ENCODE measurements at places on chromosomes 2 and 18.
A peak's percentile ranks its signal among the peaks of the same experiment; 100 is the strongest.

GRCh38 chr2:7904319-7904718 lies 777.5 kb upstream of the ID2 start:
- no peak for DNase-seq

DNA sequence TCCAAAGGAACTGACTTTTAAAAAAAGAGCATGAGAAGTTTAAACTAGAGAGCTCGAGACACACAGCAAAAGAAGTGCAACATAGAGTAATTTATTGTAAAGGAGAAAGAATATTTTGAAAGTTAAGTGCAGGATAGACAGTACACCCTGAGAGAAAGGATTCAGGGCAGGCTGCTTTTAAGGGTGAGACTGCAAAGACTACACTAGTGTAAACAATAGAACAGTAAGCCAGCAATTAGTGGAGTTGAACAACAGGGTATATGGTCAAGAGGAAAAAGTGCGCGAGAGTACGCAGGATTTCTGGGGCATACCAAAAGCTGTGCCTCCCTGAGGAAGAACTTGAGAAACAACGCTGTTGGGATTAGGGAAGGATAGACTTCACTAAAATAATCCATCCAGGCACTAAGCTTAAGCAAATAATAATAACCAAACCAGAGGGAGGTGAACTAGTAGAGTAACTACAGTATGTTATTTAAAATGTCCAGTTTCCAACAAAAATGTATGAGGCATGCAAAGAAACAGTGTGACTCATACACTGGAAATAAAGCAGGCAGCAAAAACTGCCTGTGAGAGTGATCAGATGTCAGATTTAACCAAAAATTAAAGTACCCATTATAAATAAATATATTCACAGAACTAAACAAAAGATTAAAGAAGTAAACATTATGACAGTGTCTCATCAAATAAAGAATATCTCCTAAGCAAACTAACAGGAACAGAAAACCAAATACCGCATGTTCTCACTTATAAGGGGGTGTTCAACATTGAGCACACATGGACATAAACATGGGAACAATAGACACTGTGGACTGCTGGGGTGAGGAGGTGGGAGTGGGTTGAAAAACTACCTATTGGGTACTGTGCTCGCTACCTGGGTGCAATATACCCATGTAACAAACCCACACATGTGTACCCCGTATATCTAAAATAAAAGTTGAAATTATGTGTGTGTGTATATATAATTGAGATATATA lies 40.5 kb upstream of the EMILIN2 start:
- DNase-seq, result no peak

GRCh38 chr2:11827547-11827946 lies 81.1 kb downstream of the LPIN1 start:
- no peak for DNase-seq

- no peak for DNase-seq
Observed at GRCh38 chr18:62017618-62018017, 124.8 kb upstream of the RNF152 start.

GRCh38 chr18:10563886-10564285 lies 38.1 kb downstream of the NAPG start:
- DNase-seq, result no peak

DNA sequence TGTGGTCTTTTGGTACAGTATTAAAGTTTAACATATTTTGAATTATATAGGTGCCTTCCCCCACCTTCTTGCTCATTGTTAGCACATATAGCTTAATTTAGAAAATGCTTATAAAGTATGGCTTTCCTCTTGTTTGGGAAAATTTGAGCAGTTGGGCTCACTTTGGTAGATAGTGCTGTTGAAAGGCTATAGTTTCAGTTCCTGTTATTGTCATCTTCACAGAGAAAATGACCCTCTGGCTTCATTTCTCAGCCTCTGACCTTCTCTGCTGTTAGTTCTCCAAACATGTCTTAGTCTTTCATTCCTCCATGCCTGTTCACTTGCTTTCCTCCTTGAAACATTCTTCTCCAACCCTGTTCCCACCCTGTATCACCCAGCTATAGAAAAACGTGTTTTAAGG lies 200.6 kb downstream of the WDR7 start:
- no peak for DNase-seq

GRCh38 chr2:201572846-201573508 lies 70.3 kb downstream of the TMEM237 start:
- no peak for DNase-seq

DNA sequence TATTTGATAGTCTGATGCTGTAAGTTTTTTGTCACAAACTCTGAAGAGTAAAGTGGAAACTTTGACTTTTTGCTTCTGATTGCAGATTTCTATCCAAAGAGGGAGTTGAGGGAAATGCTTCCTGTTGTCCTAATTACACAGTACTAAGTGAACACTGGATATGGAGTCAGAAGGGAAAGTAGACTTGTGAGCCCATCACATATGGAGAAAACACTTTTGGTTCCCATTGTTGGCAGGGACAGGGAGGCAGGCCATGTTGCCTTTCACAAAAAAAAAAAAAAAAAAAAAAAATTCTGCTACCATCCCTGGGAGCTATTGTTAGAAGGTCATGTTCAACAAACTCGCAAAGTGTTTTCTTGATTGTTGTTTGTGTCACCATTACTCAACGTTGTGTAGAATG lies 144.3 kb downstream of the RPIA start:
- no peak for DNase-seq

DNA sequence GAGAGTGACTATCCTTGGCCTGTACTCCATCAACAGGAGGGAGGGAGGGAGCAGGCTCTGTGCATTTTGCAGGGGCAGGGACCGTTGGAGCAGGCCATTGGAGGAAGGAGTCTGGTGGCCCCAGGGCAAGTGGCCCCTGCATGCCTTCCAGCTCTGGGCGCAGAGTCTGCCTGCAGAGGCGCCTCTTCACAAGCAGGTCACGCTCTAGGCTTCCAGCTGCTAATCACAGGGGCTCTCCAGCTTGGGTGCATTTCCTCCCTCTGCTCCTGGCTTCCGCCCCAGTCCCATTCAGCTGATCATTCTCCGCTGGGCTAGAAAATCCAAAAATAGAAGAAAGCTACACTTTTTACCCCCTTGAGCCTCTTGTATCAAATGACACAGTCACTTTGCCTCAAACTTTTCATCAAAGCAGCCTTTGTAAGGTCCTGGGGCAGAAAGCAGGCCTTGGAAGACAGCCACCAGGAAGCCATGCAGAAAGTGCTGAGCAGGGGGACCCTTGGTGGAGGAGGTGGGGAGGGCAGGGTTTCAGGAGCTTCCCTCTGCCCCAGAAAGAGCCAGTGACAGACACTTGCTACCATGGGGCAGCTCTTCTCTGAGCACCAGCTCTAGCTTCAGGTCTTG lies 11.3 kb downstream of the TMEM247 start:
- no peak for DNase-seq

GRCh38 chr2:52083214-52083613 lies 1051.3 kb upstream of the NRXN1 start:
- peak; percentile 58 for DNase-seq

- DNase-seq, result no peak
Observed at GRCh38 chr2:163453920-163454319, 281.9 kb downstream of the FIGN start.

GRCh38 chr18:59228351-59228750 lies 8.4 kb downstream of the GRP start:
- DNase-seq, result no peak

GRCh38 chr18:23260926-23261590 lies 125.8 kb downstream of the CABLES1 start:
- DNase-seq, result no peak

GRCh38 chr2:109180786-109181185 lies 51.8 kb downstream of the SH3RF3 start:
- DNase-seq, result no peak

DNA sequence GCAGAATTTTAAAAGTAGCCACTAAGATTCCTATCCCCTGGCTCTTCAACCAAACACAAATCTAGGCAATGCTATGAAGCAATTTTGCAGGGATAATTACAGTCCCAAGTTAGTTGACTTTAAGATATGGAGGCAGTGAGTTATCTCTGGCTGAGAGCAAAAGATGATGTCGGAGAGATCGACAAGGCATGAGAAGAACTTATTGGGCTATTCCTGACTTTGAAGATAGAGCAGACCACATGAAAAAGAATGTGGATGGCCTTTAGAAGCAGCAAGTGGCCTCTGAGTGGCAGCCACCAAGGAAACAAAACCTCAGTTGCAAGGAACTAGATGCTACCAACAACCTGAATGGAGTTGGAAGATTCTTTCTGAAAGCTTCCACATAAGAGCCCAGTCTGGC lies 58.2 kb upstream of the PPM1B start:
- no peak for DNase-seq

DNA sequence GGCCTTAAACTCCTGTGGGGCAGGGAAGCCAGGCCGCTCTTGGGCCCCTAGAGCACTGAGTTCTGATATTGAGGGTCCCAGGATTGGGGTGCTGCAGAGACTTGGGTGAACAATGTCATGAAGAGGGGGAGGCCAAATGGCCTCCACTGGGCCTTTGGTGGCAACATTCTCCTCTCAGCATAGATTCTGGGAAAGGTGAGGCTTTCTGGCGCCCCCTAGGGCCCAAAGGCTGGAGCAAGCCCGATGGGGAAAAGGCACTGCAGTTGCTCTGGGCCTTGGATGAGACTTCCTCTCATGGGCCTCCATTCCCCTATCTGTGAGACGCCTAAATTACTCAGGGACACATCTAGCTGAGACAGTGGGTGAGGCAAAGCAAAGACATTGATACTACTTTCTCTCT lies 84.8 kb downstream of the ACAA2 start:
- no peak for DNase-seq

DNA sequence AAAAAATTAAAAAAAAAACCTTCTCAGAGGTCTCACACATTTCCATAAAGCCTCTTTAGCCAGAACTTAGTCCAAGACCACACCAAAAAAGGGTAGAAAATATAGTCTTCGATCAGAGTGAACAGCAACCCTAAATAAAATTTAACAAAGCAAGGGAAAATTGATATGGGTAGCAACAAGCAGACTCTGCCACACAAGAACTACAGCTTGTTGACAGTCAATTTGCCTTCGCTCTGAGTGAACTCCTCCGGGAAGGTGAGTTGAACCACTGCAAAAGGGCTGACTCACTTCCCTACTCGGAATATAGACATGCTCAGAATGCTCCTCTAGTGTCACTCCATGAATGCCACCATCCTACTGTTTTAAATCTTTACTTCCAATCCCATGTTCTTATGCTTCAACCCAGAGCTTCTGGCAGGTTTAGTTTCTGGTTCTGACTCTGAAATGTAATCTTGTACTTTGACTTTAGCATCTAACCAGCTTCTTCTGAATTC lies 24.1 kb downstream of the GAD1 start:
- DNase-seq, result no peak

DNA sequence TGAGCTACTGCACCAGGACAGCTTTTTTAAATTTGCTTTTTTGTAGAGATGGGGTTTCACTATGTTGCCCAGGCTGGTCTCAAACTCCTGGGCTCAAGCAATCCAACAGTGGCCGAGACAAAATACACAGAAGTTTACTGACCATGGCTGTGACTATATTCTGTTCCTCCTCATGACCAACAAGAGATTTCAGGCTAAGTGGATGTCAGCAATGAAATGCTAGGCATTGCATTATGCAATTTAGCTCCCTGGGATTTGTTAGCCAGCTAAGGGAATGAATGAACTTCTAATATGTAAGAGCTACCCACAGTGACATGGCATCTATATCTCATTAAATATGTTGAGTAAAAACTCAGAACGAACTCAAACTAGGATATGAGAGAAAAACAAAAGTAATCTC lies 81.9 kb upstream of the MBOAT2 start:
- no peak for DNase-seq

DNA sequence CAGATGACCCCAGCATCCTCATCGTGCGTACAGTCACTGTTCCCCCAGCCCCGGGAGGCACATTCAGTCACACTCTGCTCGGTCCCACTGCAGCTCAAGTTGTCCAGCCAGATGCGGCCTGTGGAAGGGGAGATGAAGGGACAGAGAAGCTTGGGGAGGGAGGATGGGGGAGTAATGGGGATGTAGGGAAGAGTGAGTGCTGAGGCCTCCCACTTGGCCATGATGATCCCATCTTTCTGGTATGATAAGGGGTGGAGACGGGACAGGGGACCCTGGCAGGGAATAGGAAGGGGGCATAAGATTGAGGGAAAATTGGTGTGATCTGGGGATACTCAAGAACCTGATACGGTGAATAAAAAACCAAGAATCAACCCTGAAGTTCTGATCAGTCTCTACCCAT lies 3.5 kb downstream of the LOXL3 start:
- no peak for DNase-seq
